ENCODE measurements at places on chromosomes 2 and 18.

DNA sequence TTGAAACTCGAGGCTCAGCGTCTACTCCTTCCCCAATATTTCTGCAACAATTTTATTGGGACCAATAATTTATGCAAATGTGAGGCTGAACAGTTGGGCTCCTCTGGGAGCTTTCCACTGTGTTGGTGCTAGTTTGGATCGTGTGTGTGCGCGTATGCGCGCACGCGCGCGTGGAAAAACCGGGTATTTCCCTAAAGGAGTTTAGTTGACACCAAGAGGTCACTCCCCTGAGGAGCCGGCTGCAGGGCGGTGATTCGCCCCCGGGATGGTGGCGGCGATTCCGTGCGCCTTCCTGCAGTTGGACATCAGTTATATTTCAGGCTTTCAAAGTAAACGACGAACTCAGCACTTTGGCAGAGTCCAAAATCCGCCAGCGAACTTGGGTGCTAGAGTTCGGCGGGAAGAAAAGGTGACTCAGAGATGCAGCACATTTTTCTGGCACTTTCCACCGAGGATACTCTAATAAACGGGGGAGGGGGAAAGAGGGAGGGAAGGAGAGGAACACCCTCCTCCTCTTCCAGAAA, 186.5 kb upstream of the FANCL start:
- DNase-seq = no peak

- DNase-seq = no peak
Observed at GRCh38 chr2:43345872-43346271, 119.5 kb upstream of the ZFP36L2 start.

- no peak for DNase-seq
Observed at GRCh38 chr18:28136071-28136470, 40.9 kb downstream of the CDH2 start.

GRCh38 chr2:208529796-208530195, 123.2 kb downstream of the PTH2R start:
- DNase-seq = no peak

- no peak for DNase-seq
Observed at GRCh38 chr2:239710953-239711861, 310.4 kb upstream of the HDAC4 start.

DNA sequence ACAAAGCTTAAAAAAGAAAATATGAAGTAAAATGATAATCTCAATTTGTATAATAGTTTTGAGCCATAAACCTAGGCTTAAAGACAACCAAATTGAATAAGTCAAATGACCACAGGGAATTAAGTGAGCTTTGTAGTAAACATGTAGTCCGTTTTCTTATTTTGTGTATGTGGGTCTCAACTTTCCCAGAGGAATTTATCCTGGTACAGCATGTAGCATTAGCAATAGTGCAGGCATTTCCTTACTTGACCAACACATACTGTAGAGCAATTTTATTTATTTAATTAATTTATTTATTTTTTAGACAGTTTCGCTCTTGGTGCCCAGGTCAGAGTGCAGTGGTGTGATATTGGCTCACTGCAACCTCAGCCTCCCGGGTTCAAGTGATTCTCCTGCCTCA, 37.5 kb upstream of the MTCL1 start:
- DNase-seq = no peak

DNA sequence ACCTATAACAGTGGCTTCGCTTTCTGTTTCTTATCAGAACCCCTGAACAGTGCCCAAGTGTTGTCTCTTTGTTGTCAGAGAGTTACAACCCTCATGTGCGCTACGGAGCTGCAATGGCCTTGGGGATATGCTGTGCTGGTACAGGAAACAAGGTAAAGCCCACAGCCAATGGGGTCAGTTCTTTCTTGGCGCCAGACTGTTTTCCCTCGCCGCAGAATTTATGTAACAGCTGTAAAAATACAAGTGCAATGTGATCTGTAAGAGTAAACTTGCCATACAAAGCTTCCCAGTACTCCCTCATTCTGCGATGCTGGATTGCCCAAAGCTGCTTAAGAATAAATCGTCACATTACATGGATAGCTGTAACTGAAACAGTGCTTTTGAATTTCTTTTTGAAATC, 13.9 kb upstream of the HTR2B start:
- DNase-seq = no peak

DNA sequence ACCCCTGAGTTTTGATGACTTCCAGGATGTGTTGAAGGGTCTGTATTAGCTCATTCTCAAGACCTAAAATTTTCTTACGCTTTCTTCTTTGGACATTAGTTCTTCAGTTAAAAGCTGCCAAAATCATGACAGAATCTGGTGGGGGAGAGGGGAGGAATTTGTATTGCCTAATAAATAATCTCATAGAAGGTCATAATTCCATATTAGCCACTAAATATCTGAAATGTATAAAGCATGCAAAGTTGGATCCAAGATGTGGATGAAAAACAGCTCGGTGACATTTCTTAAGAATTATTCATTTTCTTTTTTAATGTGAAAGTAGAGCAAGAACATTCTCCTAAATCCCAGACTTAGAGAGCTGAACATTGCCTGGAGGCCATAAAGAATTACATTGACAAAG, 120.1 kb downstream of the MMADHC start:
- no peak for DNase-seq

Data from GM12864 (cell line).